ENCODE measurements at places on chromosomes 12 and 14. TPM values are rescaled to one million over a fixed set of nuclear protein-coding genes. Genes with fewer than 3 reads are reported as not detected.

DNA sequence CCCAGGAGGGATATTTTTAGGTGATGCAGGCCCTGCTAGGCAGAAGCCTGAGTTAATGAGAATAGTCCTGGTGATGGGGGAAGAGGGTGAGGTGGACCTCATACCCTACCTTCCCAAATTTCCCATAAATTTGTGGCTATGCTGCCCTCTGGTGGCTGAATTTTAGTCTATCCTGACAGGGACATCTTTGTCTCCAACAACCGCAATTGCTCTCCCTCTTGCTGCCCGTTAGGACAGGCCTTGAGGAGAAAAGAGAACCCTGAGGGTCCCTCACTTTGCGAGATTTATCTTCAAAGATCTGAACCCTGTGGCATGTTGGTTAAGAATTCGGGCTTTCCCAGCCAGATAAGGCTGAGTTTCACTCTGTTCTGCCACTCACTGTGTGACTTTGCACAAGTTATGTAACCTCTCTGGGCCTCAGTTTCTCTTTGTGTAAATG lies 9.8 kb upstream of the ZNF385A start:
- peak; percentile 41 for DNase-seq

GRCh38 chr12:50102646-50103309 lies 1.0 kb upstream of the GPD1 start:
- DNase-seq: no peak

DNA sequence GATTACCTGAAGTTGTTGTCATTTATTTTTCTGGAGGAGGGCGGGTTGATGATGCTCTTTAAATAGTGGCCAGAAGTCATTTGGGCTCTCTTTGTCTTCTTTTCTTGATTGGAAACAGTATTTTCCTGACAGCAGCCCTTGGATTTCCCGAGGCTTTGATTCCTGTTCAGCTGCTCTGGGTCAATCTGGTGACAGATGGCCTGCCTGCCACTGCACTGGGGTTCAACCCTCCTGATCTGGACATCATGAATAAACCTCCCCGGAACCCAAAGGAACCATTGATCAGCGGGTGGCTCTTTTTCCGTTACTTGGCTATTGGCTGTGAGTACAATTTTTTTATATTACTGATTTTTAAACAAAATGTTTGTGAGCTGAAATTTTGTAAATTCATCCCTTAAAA lies 60.4 kb downstream of the ANAPC7 start:
- no peak for DNase-seq

DNA sequence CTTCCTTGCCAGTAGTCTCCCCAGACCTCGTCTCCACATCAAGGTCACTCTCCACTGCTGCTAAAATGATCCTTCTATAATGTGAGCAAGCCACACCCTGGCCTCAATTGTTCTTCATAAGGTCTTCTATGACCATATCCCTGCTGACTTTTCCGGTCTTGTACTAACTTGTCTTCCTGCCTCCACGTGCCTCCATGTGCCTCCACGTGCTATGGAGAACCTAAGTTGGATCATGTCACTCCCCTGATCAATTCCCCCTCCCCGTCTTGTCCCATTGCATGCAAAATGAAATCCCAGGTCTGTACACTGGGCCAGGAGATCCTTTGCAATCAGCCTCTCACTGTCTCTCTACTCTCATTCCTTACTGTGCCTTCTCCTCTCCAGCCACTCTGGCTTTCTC lies 110.6 kb downstream of the TTC8 start:
- no peak for DNase-seq

DNA sequence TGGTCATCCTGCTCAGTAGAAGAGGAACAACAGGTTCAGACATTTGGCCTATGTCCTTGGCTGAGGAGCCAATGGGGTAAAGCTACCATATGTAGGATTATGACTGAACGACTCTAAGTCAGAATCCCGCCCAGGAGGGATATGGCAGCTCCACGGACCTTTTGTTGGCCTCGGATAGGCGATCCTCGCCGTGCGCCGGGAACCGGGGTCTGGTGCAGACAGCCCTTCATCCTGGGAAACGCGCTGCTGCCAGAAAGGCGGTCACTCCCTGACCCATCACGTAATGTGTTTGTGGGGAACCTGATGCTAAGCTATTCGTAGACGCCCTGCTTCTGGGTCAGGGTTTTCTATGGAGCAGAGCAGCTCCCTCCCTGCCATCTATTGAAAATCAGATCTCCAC lies 178.9 kb upstream of the ALG10B start:
- no peak for DNase-seq

DNA sequence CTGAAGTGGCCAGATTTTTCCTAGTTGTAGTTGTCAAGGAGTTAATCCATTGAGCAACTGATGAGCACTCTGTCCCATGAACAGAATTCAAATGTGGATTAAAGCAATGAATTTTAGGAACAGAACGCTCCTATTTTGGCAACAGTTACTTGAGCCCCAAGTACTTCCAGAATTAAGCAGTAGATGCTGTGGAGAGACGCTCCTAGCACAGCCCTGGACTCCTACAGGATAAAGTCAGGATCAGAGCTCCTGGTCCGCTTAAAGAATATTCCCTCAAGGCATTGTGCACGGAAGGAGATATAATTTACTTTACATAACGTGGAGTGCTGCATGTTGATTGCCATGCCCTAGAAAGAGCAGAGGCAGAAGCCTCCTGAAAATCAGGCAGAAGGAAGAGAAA lies 53.4 kb downstream of the FLRT2 start:
- DNase-seq: no peak

GPR162 gene
- 0.74 TPM for total RNA-seq

Measured in Daoy (cell line).